ENCODE measurements at places on chromosomes 2 and 18.

DNA sequence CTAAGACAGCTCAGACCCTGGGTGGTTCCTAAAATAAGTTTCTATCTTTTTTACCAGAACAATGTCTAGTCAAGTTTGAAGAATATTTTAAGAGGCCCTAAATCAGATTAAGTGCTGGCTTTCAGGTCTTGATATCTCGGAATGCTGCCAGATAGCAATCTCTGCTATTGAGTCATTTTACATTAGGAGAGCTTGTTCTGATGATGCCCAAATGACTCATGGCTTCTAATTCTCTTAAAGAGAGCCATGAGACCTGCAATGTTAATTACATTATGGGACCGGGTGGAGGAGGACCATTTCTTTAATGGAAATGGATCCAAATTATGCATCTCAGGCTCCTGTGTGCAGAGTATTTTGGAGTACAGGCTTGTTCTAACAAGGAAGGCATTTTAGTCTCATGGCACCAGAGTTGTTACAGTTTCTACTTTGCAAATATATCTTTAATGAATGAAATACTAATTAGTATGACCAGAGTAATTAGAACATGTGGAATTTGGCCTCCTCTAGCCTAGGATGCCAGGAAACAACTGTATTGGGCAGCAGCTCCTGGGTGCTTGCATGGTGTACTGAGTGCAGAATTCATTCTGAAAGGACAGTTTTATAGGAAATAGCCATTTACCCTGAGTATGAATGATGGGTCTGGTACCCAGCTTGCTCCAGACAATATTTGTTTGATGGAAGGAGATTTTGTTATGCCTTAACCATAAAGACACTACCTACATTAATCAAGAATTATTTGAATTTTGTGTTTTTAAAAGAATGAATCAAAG lies 94.0 kb upstream of the SULT1C3 start:
- no peak for DNase-seq

DNA sequence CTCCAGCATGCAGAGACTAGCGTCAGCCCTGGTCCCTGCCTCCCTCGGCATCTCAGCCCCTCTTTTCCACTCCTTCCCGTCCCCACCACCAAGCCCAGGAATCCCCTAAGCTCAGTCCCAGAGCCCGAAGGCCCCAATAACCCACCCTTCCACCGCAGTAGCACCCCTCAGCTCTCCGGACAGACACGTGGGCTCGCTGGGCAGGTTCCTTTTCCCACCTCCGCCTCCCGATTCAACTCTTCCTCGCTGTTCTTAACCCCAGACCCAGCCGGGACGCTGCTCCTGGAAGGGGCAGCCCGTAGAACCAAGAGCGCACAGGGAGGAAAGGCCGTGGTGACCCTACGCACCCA lies 1.4 kb downstream of the IHH start:
- no peak for DNase-seq

- no peak for DNase-seq
These were observed 7.1 kb downstream of the PPP1R1C start for GRCh38 chr2:181992776-181993175.

DNA sequence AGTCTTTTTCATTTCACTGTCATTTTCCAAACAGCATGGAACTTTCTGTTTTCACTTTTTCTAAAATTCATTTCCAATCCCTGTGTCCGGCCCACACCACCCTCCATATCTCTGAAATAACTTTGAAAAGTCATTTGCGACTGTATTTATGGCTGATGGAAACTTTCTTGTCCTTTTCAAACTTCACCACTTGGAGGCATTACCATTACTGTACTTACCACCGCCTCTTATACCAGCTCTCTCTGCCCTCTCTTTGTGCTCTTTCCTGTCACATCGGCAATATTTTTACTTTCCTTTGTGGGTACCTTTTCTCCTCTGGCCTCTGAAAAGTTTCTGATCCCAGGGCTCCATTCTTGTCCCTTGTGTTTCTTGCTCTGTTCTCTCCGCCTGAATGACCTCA lies 39.5 kb upstream of the IL1RL1 start:
- DNase-seq = no peak
